Diencephalon (tissue), 1 donor: ENCODE measurements at places on chromosomes 3 and 15. TPM values are rescaled to one million over a fixed set of nuclear protein-coding genes. Genes with fewer than 3 reads are reported as not detected.

The SLC28A2 gene
- not detected for total RNA-seq

The GRAMD1C gene
- total RNA-seq: 10.8 TPM

The LRTM1 gene
- total RNA-seq: not detected

The KBTBD12 gene
- total RNA-seq: 1.8 TPM

The LINGO1 gene
- 45.2 TPM for total RNA-seq

The KBTBD8 gene
- 18.5 TPM for total RNA-seq

The SLC6A1 gene
- 154 TPM for total RNA-seq

The ITIH4 gene
- total RNA-seq: 6.0 TPM
